Activated CD4-positive, alpha-beta T cell treated with anti-CD3 and anti-CD28 coated beads for 48 hours (primary cell): ENCODE measurements at places on chromosomes 4 and X.

- DNase-seq = no peak
These were observed 4.1 kb downstream of the TDO2 start for GRCh38 chr4:155907556-155907955.

- DNase-seq = no peak
These were observed 16.3 kb upstream of the NEIL3 start for GRCh38 chr4:177293208-177294033.

- DNase-seq = no peak
These were observed 491 bp downstream of the COL4A5 start for GRCh38 chrX:108439961-108440696.

- no peak for DNase-seq
These were observed 32.7 kb downstream of the ACE2 start for GRCh38 chrX:15567886-15568616.

GRCh38 chrX:133697656-133698055 lies 282.4 kb upstream of the GPC4 start:
- no peak for DNase-seq
